ENCODE measurements at places on chromosomes 4 and X.

GRCh38 chrX:13123857-13124345, 79.5 kb upstream of the FAM9C start:
- no peak for DNase-seq

- no peak for DNase-seq
Observed at GRCh38 chrX:47068214-47068613, 10.0 kb upstream of the RGN start.

DNA sequence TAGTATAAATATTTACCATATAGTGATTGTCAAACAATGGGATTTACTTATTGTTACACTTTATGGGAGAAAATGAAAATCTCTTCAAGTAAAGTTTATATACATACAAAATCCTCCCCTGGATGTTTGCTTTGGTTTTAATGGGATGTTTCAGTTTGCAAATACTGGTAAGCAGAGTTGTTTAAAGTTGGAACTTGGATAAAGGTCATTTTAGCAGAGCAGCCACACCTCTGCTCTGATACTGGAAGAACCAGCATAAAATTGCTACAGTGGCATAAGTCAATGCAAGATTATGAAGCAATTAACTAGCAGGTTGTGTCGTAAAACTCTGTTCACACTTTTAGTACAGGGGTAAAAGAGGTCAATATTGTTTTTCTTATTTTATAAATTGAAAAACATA, 101.2 kb downstream of the TRAPPC11 start:
- DNase-seq: no peak

GRCh38 chrX:13428053-13428786, 108.4 kb upstream of the ATXN3L start:
- no peak for DNase-seq

GRCh38 chrX:2690856-2691542, at the start of gene CD99:
Gene CD99, plus strand, starts transcription at chrX:2691295. Its CDS starts 66 bp downstream, at chrX:2691361.
- DNase-seq: no peak

GRCh38 chr4:168859888-168860694, 150.0 kb downstream of the CBR4 start:
- no peak for DNase-seq

- DNase-seq: no peak
Observed at GRCh38 chr4:94419956-94420355, 31.8 kb upstream of the PDLIM5 start.

DNA sequence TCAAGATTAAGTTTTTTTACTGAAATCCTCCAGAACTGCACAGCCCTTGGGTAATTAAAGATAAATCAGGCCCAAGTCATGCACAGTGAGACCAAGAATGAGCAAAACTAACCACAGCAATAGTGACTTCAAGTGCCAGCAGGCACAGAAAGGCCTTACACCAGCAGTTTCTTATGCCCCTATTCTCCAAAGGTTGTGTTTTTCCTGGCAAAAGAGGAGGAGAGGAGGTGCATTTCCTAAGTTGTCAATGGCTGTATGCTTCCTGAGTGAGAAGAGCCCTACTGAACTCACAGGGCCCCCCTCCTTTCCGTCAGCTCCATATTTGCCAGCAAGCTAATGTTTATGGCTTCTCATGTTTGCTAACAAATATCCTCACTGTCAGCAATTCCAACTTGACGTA, 418.7 kb upstream of the INTU start:
- no peak for DNase-seq

GRCh38 chr4:98657531-98658286, 702 bp downstream of the TSPAN5 start:
- DNase-seq: peak; percentile 71

DNA sequence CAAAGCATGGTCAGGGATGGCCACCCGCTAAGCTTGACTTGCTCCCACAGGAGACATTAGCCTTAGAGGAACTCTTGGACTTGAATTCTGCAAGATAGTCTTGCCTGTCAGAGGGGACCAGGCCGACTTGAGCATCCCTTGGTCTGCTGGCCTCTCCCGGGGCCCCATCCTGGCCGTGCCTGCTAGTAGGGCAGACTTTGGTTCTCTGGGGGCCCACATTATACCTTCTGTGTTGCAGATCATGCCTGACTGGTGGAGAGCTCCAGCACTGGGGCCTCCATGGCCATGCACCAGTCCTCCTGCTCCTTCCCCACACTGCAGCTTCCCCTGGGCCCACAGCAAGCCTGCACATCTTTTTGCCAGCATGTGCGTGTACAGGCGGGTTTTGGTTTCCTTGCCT, 46.5 kb downstream of the DACH2 start:
- DNase-seq: no peak

DNA sequence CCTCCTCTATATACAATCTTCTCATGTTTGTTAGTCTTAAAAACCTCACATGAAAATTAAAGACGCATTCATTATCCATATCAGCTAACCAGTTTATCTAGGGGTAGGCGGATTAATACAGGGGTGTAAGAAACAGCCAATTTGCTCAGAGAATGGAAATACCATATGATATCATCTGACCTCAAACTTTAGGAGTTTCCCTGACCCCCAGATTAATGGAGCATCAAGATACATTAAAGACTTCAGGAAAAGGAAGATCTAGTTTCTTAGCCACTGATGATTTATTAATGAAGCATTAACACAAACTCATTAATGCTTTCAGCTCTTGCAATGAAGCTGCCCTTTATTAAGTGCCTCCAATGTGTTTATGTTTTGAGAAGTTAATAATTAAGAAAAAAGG, 67.5 kb downstream of the CAMK2D start:
- no peak for DNase-seq

Data from occipital lobe (tissue), 3 donors.